ENCODE measurements at places on chromosomes 2 and 18.

GRCh38 chr18:46152436-46152807 lies 48.2 kb downstream of the HAUS1 start:
- no peak for DNase-seq

DNA sequence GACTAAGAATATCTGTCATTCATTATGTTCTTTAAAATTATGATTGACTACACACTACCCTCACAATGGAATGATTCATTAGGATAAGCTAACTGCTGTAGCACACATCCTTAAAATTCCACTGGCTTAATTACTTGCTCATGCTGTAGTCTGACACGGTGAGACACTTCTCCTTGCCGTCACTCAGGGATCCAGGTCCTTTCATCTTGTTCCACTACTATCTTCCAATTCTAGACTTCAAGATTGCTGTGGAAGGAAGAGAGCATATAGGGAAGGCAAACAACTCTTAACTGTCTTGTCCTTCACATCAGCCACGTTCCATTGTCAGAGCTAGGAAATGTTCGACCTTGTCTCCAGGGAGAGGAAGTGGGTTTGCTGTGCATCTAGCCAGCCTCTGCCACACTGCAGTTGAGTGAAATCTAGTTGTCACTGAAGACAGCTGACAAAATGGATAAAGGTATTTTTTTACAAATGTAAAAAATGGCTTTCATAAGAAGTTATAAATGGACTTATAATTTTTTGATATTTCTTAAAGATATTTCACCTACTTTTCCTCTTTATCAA lies 30.1 kb downstream of the GREB1L start:
- no peak for DNase-seq

- DNase-seq = no peak
Measured at GRCh38 chr18:21714474-21714873, 9.9 kb upstream of the ABHD3 start.

DNA sequence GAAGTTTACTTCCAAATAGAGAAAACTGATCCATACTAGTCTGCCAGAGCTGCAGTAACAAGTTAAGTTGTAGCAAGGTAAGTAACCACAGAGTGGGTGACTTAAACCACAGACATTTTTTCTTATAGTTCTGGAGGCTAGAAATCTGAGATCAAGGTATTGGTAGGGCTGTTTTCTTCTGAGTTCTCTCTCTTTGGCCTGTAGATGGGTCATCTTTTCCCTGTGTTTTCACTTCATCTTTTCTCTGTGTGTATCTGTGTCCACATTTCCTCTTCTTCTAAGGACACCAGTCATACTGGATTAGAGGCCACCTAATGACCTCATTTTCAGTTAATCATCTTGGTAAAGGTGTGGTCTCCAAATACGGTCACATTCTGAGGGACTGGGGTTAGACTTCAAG lies 142.9 kb upstream of the MEX3C start:
- DNase-seq = no peak

- no peak for DNase-seq
Measured at GRCh38 chr2:16546128-16546754, 119.4 kb downstream of the CYRIA start.

- no peak for DNase-seq
Measured at GRCh38 chr2:159169187-159169586, 117.3 kb downstream of the WDSUB1 start.

GRCh38 chr2:69065735-69066336 lies 52.9 kb downstream of the ANTXR1 start:
- DNase-seq = no peak

DNA sequence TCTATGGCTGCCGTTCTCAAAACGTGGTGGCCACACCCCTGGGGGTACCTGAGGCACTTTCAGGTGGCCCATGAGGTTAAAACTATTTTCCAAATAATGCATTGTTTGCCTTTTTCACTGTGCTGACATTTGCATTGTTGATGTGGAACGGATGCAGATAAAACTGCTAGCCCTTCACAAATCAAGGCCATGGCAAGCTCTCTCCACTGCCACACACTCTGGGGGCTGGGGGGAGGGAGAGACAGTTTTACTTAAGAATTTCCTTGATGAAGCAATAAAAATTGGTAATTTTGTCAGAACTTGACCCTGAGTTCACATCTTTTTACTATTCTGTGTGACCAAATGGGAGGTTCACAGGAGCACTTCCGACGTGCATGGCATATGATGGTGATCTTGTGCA lies 22.0 kb upstream of the TGIF1 start:
- DNase-seq = no peak
